ENCODE measurements at places on chromosomes 3 and 15.

DNA sequence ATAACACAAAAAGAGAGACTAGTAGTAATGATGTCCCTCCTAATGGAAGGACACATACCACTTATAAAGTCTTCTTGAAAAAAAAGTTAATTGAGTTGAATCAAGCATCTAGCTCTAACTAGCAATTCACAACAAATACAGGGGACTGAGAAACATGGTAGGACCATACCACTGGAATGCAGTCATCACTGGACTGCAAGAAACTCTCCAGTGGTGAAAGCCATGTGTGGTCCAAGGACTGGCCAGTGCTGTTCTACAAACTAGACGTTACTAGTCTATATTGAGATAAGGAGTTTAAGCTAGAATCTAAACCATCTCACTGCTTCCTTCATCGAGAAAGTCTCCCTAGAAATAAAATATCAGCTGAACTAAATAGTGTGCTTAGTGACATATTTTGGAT is 16.7 kb downstream of the FBN1 start:
- no peak for DNase-seq

DNA sequence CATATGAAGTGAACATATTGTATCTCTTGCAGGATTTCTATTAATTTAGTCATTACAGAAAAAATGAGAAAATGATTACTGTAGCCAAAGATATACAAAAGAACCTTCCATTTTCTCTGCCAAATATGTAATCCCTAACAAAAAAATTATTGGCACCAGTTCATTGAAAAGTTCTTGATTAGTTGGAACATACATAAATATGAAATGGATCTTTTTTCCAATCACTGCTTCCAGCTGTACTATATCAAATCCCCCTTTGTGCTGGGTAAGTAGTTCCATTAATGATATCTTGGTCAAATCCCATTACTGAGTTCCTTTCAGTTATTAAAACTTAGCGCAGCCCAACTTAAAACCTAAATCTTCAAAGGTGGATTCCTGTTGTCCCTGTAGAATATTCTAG is 263.8 kb downstream of the SLC9A9 start:
- DNase-seq, result no peak

DNA sequence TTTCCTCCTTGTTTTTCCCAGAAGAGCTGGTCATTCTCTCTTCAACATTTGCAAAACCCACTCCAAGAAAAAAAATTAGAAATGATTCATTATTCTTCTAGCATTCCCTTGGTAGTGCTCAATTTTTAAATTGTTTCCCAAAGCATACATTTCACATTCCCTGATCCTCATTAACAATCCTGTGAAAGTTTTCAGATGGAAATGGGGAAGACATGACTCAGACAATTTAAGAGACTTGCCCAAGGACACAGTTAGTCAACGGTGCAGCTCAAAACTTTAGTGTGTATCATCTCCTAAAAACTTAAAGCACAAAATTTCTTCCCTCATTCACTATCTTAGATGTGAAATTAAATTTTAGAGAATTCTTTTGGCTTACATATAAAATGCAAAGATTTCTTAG is 17.1 kb upstream of the ABI3BP start:
- DNase-seq, result no peak

GRCh38 chr15:74268020-74268419 is 31.9 kb downstream of the CCDC33 start:
- no peak for DNase-seq

DNA sequence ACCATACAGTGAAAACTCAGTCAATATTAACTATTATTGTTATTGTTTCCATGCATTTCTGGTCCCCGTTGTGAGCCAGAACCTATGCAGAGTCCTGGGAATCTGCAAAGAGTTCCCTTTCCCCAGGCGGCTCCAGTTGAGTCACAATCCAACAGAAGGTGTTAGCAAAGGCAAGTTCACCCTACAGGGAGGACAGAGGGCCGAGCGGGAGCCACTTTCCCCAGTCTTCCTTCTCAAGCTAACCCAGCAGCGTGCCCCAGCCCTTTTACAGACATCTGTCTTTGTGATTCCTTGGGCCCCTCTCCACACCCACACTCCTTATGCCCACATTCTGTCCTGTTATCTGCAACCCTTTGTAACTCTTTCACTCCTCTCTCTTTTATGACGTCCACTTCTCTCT is 13.1 kb upstream of the LTF start:
- no peak for DNase-seq

DNA sequence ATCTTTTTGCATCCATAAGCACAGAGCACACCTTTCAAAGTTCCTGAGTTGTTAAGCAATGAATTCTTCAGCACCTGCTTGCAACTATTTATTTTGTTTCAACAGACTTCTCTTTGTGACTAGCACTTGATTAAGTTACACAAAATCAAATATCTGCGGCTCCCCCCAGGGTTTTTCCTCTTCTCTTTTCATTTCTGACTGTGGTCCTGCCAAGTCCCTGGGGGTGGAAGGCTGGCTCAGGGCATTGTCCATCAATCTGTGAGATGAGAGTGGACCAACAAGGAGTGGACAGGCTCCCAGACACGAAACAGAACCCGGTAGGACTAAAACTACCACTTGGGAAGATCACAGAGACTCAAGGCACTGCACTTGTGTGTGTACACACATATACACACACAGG is 96.8 kb downstream of the GABRB3 start:
- no peak for DNase-seq

DNA sequence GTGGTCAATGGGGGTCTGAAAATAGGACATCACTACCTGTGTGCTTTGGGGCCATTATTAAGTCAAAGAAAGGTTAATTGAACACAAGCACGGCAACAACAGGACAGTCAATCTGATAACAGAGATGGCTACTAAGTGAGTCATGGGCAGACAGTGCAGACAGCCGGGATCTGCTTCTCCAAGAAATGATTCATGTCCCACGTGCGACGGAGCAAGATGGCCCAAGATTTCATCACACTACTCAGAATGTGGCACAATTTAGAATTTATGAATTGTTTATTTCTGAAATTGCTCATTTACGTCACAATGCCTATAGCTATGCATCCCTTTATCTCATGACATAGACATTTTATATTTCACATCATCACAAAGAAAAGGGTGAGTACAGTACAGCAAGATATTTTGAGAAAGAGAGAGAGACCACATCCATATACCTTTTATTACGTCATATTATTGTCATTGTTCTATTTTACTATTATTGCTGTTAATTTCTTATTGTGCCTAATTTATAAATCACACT is 770.6 kb upstream of the NR2F2 start:
- no peak for DNase-seq

GRCh38 chr15:86266896-86267484 is 187.3 kb downstream of the AGBL1 start:
- DNase-seq, result no peak

DNA sequence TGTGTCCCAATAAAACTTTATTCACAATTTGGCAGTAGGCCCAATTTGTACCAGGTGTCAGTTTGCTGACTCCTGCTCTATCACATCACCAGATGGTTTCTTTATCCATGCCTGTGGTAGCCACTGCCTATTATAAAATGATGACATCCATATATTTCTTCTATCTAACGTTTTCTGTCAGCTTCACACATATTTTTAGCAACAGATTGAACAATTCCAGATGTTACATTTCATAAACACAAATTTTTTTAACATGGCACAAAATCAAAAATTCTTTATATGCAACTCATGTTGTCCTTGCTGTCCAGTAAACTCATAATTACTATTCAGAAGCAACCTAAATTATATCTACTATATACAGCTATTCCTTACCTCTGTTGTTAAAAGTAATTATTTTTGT is 1371.6 kb downstream of the NSUN3 start:
- DNase-seq, result no peak

DNA sequence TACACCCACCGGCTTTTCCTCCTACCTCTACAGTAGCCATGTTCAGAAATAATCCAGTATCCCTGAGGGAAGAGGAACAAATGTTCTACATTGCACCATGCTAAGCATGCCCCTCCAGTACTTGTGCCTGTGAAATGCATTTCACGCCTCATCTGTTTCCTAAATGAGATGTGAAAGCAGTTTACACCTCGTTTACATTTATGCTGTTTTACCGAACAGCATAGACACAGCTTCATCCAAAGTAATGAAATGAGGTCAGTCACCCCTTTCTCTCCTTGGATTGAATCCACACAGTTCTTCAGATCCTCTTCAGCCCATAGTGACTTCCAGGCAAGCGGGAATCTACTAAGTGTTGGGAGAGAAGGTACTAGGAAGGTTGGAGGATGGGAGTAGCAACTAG is 514.3 kb downstream of the PDCD6IP start:
- DNase-seq, result no peak

GRCh38 chr3:19046440-19046839 is 101.9 kb upstream of the KCNH8 start:
- peak; percentile 32 for DNase-seq

DNA sequence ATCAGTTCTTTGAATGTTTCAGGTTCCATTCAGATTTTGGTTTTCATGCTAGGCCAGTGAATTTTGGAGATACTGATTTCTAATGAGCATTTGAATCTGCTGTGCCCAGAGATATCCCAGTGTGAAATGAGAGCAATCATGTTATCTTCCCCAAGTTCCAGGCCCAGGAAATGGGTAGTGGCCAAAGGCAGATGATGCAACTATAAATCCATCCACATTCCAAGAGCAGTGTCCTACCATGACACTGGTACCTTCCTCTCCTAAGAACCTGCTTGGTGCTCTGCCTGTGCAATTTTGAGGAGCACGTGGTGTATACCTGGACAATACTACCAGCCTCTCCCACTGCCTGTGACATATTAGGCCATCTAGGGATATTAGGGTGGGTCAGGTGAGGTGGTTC is 186.8 kb downstream of the SLCO3A1 start:
- DNase-seq, result no peak

DNA sequence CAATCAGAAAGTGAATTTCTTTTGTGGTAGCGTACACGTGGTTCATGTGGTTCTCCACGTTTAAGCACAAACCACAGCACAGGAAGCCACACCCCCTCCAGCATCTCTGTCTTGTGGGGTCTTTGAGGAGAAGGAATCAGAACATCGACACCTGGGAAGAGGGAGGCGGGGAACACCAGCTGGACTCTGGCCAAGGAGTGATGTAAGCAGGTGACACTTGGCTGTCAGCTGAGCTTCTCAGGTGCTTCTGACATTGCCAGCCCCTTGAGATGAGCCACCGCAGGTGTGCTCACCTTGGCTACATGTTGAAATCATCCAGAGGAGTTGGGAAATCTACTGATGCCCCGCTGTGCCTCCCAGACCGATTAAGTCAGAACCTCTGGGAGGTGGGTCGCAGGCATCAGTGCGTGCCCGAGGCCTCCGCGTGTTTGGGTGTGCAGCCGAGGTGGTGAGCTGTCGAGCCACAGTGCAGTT is 85.0 kb downstream of the FAM81A start:
- peak; percentile 32 for DNase-seq

DNA sequence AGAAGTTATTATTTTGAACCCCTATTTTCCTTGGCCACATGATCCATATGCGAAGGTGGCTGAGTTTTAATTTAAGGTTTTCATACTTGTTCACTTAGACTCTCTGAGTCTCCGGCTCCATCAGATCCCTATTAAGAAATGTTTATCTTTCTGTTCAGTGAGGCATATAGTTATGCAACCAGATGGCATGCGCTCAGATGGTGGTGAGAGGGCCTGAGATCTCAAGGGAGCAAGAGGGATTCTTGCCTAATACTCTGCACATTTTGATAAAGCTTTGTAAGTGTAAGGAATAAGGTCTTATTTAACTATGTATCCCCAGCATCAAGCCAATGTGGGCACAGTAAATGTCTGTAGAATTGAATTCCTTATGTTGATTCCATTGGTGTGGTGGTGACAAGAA is 78.9 kb upstream of the DPH6 start:
- peak; percentile 15 for DNase-seq

DNA sequence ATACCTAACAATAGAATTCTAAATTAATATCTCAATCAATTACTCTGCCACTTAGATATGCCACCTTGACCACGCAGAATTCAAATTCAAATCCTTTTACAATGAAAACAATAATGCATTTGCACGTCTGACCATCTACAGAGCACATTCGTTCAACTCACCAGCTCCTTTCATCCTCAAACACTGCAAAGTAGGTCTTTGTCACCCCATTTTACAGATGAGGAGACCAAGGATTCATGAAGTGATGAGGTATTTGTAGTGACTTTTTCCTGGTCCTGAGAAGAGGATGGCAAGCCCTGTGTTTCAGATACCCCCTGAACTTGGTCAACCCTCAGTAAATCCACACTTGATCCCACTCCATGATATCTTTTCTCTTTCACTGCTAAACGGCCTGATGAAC is 42.2 kb downstream of the HES1 start:
- DNase-seq, result no peak

GRCh38 chr15:88664151-88664778 is 25.4 kb downstream of the ISG20 start:
- peak; percentile 57 for DNase-seq

GRCh38 chr15:35117543-35118265 is 32.6 kb upstream of the NANOGP8 start:
- no peak for DNase-seq

- DNase-seq, result no peak
Observed at GRCh38 chr3:53180305-53181023, 19.5 kb downstream of the PRKCD start.

DNA sequence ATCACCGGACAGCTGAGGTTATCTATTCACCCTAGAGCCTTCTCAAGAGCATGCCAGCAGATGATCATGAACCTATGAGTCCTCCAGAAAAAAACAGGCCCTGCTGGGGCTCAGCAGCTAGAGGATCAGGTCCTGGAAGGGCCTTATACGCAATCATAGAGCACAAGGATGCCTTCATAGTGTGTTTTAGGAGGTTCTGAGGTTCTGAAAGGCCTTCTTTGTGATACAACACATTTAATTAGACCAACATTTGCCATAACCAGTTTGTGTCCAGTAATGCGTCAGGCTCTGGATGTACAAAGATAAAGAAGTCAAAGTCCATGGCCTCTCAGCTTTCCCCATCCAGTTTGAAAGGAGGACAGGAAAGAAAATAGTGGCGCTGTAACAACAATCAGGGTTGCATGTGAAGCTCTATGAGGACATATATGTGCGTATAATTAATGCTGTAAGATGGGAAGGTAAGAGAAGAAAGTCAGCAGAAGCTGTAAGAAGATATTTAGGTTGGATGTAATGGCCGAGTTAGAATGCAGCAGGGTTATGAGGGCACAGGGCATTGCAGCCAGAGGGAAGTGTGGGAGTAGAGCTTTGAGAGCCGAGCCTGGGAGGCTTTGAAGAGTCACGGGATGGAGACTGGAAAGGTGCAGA is 302.6 kb upstream of the TBL1XR1 start:
- no peak for DNase-seq

- no peak for DNase-seq
Observed at GRCh38 chr3:175355801-175356335, 496.7 kb downstream of the NAALADL2 start.

GRCh38 chr3:33787328-33788009 is 11.0 kb upstream of the PDCD6IP start:
- peak; percentile 88 for DNase-seq

DNA sequence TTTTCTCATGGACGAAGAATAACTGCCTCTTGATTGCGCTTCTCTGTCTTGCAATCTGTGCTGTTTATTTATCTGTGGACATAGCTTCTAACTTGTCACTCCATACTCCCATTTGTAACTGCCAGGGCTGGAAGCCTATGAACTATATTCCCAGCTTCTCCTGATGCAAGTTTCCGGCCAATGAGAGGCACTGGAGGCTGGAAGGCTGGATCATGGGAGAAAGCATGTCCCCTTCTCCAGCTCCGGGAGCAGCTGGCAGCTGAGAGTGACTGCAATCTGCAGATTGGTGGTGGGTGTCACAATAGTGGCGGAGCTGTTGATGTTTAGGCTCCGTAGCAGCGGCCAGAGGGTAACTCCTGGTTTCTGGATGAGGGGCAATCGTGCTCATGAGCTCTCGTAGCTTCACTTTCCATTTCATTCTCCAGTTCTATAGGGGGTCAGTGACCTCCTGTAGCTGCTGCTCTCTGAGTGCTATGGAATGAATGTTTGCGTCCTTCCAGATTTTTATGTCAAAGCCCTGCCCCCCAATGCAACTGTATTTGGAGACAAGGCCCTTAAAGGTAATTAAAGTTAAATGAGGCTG is 35.7 kb upstream of the PCSK6 start:
- no peak for DNase-seq

Data from hematopoietic multipotent progenitor cell treated with erythropoietin and hydrocortisone succinate and interleukin-3 and kit ligand, for 6 days (in vitro differentiated cells).